Hematopoietic multipotent progenitor cell treated with erythropoietin and hydrocortisone succinate and interleukin-3 and kit ligand, for 6 days (in vitro differentiated cells): ENCODE measurements at places on chromosomes 4 and X.
A peak's percentile ranks its signal among the peaks of the same experiment; 100 is the strongest.

GRCh38 chr4:168432419-168433146, 47.7 kb downstream of the DDX60L start:
- no peak for DNase-seq

DNA sequence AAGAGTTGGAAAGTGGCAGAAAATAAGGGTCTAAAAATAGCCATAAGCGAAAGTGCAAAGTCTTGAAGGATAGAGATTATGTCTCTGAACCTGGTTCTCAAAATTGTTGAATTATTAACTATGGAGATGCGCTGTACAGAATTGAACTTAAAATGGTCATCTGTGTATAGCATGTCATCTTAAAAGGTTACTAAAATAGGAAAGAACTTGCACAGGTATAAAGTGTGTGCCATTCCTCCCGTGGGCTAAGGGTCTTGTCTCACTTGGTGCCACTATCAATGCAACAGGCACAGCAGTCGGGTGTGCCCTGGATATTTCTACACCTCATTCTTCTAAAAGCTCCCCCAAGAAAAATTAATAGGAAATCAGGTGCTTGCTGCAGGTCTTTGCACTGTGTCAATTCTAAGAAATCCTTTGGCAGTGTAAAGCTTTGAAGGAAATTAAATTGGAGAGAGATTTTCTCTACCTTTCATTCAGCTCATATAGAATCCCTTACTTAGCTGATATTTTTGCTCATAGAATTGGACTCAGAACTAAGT, 2.4 kb downstream of the SORBS2 start:
- DNase-seq = no peak

- peak; percentile 89 for DNase-seq
Observed at GRCh38 chr4:82798168-82799005, at the start of gene SCD5. Gene SCD5 (minus strand): TSS chr4:82798796. CDS start chr4:82798537, 259 bp downstream.

DNA sequence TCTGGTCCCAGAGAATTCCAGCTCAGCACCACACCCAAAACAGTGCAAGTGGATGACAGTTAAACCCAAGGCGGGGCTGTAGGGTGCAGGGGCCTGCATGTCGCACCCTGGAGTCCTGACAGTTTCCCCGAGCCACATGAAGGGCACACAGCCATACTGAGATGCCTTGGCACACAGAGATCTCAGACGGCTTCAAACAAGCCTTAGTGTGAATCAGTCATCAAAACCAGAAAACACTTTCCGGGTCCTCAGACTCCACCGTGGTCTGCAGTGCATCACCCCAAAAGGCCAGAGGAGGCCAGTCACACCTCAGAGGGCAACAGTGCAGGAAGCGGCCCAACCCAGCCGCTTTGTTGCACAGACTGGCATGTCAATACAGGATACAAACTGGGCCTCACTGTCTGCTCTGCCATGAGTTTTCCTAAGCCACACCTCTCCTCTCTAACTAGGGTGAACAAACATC, 64.6 kb upstream of the ENPP6 start:
- DNase-seq = peak; percentile 33

GRCh38 chrX:71235482-71235881, 12.5 kb downstream of the GJB1 start:
- no peak for DNase-seq

DNA sequence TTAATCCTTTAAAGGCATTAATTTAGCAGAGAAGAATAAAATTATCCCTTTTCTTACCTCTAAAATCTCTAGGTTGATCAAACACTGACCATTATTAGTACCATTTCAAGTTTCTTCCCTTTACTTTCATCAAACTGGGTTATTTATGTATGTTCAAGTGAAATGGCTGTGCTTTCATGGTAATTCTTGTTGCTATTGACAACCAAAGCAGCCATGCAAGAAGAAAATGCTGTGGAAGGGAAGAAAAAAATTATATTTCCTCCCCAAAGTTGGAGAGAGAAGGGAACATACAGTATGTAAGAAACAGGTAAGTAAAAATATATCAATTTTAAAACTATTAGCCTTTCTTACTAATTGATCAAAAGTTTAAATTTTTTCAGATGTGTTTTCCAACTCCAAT, 16.2 kb downstream of the NPNT start:
- no peak for DNase-seq

GRCh38 chr4:185016946-185017758, 1.1 kb upstream of the HELT start:
- no peak for DNase-seq

DNA sequence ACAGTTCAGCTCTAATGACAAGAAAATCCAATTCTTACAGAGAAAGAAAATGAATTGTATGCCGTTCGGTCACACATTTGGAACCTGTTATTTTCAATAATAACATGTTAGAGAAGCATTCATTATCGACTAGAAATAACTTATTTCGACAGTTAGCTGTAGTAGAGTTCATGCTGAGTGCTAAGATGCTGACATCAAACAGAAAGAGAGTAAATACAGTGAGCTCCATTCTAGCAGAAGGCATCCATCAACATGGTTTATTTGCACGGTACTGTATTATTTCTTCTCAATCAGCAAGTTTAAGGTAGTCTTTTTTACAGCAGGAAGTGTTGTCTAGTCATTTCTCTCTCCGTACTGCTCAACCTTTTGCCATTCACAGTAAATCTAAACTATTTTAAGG, 732.1 kb downstream of the STIM2 start:
- no peak for DNase-seq

DNA sequence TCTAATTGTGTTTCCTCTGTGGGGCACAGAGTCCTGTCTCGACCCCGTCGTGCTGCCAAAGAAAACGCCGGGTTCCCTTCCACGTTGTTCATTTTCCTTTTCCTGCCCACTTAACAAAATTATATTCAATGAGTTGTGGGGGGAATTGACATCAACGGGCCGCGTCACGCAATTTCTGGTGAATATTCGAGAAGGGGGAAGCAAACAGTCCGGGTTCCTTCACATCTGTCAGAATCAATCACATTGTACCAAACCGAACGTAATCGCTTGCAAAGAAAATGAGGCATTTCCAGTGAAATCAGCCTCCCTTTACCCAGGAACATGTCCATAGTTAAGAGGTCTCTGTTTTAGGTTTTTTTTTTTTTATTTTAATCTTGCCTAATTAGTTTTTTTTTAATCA, 243.5 kb downstream of the SHOX start:
- no peak for DNase-seq

- DNase-seq = no peak
Observed at GRCh38 chrX:23118890-23119527, 119.2 kb downstream of the DDX53 start.

DNA sequence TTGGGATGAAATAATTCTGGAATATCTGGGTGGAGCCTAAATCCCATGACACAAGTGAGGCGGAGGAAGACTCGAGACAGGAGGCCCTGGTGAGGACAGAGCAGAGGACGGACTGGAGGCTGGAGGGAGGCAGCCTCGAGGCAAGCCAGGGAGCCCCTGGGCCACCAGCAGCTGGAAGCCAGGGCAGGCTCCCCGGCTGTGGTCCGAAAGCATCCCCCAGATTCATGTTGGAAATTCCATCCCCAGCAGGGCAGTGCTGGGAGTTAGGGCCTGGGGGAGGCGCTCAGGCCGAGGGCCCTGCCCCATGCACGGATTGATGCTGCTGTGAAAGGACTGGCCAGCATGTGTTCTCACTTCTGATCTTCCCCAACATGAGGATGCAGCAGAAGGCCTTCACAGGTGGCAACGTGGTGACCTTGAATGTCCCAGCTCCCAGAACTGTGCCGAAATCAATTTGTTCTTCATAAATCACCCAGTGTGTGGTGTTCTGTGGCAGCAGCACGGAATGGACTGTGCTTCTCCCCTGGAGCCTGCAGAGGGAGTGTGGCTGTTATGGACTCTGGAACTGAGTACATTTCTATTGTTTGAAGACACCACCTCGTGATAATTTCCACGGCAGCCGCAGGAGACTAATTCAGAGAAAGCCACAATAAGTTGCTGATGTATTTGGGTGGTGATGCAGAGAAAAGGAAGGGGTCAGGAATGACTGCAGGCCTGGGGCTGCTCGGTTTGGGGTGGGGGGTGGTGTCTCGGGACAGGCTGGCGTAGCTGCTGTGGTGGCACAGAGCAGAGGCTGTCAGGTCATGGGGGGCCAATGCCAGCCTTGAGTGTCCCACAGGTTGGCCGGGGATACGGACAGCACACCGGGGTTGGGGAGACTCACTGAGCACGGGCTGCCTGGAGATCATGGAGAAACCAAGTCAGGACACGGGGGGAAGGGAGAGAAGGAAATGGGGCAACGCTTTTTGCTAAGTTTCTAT, 56.9 kb downstream of the PCGF3 start:
- peak; percentile 52 for DNase-seq

DNA sequence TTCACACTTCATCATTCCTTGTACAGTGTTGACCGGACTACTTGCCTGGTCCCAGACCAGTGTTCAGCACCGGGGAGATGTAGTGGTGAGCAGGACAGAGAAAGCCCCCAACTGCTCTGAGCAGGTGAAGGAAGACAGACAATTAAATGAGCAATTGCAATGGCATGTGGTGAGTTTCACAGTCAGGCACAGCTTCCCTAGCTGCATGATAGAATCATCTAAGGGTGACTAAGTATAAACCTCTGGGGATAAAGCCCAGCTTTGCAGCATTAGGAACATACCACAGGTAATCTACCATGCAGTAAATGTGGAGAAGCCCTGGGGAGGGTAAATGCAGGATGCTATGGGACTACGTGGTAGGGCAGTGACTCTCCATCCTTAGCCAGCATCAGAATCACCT, 47.8 kb downstream of the TMA16 start:
- no peak for DNase-seq

GRCh38 chrX:17052793-17053192, 106.3 kb downstream of the REPS2 start:
- DNase-seq = no peak

- DNase-seq = peak; percentile 5
Observed at GRCh38 chr4:163344147-163345125, 744 bp downstream of the NPY5R start.

DNA sequence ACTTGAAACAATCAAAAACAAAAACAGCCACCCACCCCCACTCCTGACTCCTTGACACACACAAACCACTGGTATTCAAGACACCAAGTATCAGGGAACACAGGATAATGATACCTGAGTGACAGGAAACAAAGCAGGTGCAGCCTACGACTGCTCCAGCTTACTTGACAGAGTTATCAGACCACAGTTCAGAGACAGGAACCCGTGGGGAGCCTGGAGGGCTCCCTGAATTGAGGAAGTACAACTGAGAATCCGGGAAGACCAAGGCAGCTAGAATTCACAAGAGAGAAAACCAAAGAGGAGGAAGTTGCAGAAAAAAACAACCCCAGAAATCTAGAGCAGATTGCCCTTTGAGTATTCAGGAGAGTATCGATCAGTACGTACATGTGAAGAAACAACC, 20.5 kb downstream of the COMMD8 start:
- DNase-seq = peak; percentile 37

GRCh38 chr4:186832906-186833305, 109.2 kb upstream of the FAT1 start:
- DNase-seq = peak; percentile 5

DNA sequence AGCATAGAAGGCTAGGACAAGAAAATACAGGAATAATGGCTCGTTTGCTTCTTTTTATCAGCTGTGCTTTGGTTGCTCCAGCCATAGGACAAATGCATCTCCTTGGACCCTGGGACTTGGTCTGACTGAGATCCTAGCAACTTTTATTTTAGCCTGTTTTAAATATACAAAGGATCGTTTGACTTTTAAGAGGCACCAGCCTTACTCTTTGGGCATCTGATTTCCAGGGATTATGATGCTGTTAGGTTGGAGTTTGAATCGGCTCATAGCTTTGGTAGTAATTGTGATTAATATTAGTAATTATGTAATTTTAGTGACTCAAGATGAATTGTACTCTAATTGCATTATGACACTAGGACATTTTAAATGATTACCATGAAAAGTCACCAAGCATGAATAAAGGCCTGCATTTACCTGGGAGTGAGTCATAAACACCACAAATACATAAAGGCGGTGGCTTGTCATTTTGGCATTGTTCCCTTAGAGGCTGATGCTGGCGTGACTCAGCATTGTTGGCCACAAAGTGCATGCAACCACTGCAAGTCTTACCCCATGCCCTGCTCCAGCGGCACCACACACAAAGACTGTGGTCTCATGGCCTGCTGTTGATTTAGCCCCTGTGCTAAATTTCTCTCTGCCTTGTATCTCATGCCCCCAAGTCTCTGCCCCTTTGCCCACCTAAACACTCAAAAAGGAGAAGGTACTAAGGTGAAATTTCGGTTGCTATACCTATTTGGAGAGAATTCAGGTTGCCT, 12.4 kb downstream of the GPAT3 start:
- DNase-seq = peak; percentile 96

GRCh38 chr4:98343626-98344025, 82.4 kb downstream of the RAP1GDS1 start:
- DNase-seq = no peak

GRCh38 chr4:187183346-187183745, 459.7 kb upstream of the FAT1 start:
- no peak for DNase-seq

- DNase-seq = no peak
Observed at GRCh38 chrX:107576392-107576791, 51.9 kb upstream of the PRPS1 start.

- DNase-seq = no peak
Observed at GRCh38 chr4:40842725-40843423, 93.1 kb downstream of the NSUN7 start.

- DNase-seq = no peak
Observed at GRCh38 chrX:37786624-37787422, 7.0 kb downstream of the CYBB start.

DNA sequence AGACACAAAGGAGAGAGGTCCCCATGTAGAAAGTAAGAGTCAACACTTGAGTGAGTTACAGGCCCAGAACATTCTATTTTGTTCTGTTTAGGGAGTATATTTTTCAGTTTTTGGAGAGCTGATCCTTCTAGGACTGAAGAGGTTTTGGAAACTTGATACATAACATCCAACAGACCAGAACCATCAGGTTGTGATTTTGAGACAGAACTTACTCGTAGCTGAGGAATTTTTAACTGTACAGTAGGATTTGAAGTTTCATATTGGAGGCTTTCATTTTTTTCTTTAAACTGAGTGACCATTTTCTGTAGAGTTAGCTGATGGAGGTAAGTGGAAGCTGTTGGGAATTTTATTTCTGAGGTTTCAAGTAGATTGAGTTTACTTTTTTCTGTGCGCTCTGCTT, 73.3 kb downstream of the NCAPG start:
- DNase-seq = no peak

GRCh38 chr4:107719207-107719921, 670 bp downstream of the PAPSS1 start:
- DNase-seq = peak; percentile 57

- no peak for DNase-seq
Observed at GRCh38 chr4:184165291-184165690, 52.4 kb downstream of the ENPP6 start.

GRCh38 chr4:38099908-38100407, 139.8 kb downstream of the PTTG2 start:
- DNase-seq = no peak

DNA sequence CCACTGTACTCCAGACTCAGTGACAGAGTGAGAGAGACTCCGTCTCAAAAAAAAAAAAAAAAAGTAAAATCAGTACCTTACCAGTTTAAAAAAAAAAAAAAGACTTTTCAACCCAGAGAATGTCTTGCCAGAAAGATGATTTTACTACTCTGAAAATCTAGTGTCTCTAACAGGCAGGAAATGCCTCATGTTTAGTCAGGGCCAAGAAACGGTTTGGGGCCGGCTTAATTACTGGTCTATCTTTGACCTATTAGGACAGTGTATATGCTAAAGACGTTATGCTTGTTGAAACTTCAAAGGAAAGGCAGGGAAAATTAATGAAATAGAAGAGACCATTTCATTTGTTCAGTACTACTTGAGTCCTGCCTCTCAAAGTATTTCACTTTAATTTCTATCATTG, 9.9 kb downstream of the BEND4 start:
- DNase-seq = no peak
